ENCODE measurements at places on chromosomes 3 and 15. TPM values are rescaled to one million over a fixed set of nuclear protein-coding genes. Genes with fewer than 3 reads are reported as not detected.
A peak's percentile ranks its signal among the peaks of the same experiment; 100 is the strongest.

SLCO2A1 gene
- not detected for total RNA-seq

GRAMD2A gene
- not detected for total RNA-seq

GRCh38 chr3:128270559-128271492 is 117.5 kb downstream of the EEFSEC start:
- DNase-seq = no peak

DNA sequence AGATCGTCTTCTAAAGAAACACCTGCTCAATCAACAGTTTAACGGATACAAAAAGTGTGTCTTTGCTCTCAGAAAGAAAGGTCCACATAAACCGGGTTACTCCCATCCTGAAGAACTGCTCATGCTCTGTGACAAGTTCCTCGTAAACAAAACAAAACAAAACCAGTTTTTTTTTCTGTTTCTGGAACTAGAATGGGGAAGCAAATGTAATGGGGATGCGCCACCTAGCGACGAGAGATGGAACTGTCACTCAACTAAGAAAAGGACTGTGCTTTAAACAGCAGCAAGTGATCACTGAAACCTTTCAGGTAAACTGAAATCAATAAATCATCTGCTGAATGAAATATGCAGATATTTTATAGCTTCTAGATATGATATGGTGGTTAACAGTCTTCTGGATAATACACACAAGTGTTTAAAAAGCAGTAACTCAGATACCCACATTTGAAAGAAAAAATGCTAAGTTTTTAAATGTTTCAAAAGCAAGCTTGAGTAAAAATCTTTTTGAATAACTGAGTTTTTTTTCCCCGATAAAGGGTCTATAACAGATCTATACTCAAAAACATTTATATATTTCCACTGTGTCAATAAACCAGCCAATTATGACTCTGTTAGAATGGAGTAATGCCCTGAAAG is 10.9 kb downstream of the TM2D3 start:
- DNase-seq = peak; percentile 72

DNA sequence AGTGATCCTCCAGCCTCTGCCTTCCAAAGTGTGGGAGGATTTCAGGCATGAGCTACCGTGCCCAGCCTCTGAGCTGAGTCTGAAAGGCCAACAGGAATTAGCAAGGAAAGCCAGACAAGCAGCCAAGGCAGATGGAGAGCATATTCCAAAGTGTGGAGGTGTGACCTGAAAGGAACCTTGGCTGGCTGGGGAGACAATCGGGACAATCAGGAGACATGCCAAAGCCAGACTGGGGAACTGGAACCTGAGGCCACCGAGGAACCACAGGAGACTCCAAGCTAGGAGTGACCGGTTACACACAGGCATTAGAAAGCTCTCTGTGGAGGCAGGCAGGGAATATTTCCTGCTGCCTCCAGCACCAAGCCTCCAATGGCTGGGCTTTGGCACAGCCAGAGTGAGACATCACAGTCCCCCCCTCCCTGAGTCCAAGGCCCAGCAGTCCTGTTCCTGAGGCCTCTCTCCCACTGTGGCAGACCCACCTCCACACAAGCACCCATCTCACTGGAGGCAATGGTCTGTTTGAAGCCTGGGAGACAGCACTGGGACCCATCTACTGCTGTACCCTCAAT is 4.5 kb upstream of the C15orf39 start:
- no peak for DNase-seq
